Activated gamma-delta T cell treated with Interleukin-2 at 50 U/mL for 16 hours (primary cell): ENCODE measurements at places on chromosomes 1 and 21.

- no peak for DNase-seq
These were observed 1.6 kb upstream of the MARK1 start for GRCh38 chr1:220526294-220526693.

DNA sequence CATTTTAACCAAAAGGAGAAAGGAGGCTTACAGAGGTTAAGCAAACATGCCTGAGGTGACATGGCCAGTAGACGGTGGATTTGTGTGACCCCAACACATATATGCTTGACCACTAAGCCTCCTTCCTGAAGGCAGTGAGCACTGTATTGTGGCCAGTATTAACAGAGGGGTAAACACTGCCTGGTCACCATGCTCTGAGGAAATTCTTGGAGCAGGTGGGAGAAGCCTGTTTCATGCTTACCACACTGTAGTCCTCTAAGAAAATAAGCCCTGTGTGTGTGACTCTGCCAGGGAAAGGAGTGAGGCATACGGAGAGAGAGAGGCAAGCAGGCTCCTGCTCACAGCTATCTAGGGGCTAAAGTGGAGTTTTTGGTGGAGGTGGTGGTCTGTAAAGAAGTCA is 102.7 kb downstream of the KCND3 start:
- DNase-seq, result no peak

- DNase-seq, result no peak
These were observed 34.6 kb upstream of the GRIK3 start for GRCh38 chr1:37068897-37069296.

DNA sequence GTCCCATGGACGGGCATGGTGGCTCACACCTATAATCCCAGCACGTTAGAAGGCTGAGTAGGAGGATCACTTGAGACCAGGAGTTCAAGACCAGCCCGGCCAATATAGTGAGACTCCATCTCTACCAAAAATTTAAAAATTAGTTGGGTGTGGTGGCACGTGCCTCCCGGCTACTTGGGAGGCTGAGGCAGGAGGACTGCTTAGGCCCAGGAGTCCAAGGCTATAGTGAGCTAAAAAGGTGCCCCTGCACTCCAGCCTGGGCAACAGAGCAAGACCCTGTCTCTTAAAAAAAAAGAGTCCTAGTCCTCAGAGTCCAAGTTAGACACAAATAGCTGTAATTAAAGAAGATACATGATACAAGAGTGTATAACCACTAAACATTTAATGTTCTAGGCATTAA is 20.1 kb downstream of the TRIT1 start:
- no peak for DNase-seq

DNA sequence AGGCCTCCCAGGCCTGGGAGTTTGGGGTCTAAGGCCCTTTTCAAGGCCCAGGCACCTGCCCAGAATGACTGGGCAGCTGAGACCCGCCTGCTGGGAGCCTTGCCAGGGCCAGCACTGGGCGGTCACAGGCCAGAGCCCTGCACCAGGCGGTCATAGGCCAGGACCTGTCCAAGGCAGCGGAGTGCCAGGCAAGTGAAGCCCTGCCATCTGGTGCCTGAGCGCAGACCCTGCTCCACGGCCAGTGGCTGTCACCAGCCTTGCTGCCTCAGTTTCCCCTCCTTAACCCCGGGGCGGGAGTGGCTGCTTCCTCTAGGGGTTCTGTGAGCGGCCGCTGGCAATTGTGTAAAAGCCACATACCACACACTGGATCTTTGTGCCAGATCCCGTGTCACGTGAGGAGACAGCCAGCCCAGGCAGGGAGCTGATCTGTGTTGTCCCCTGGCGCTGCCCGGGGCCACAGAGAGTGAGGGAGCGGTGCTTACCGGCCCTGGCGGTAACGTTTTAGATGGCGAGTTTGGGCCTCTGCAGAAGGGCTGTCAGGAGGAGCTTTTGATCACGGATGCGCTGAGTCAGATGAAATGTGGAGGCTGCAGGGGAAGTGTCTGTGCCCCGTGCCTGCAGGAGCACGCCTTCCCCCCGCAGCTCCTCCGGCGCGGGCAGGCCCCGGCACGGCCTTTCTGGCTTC is 4.6 kb downstream of the COL18A1 start:
- no peak for DNase-seq

- no peak for DNase-seq
These were observed 34.7 kb upstream of the SCCPDH start for GRCh38 chr1:246689409-246690008.

- no peak for DNase-seq
These were observed at the start of gene TEKT2 for GRCh38 chr1:36083635-36084496. TEKT2 (plus strand) TSS chr1:36084094; CDS start chr1:36084922, 828 bp downstream.

DNA sequence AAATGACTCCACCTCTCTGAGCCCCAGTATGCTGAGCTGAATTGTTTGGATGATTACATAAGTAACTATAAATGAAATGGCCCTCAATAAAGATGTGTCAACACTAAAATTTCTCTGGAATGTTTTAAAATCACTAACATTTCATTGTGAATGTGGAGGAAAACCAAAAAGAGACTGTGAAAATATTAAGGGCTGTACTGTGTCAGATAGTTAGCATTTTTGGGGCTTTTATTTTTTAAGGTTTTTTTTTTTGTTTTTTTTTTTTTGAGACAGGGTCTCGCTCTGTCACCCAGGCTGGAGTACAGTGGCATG is 6.3 kb downstream of the MYOC start:
- no peak for DNase-seq
